Body of pancreas (tissue), 4 donors: ENCODE measurements at places on chromosomes 4 and X.

GRCh38 chrX:36501169-36501702 is 506.9 kb upstream of the FAM47C start:
- H3K27ac ChIP-seq, result no peak overlapping the region
- H3K27me3 ChIP-seq, result no peaks in the 10 kb centered on the region
- H3K4me3 ChIP-seq, result no peak overlapping the region
- no peak for DNase-seq

DNA sequence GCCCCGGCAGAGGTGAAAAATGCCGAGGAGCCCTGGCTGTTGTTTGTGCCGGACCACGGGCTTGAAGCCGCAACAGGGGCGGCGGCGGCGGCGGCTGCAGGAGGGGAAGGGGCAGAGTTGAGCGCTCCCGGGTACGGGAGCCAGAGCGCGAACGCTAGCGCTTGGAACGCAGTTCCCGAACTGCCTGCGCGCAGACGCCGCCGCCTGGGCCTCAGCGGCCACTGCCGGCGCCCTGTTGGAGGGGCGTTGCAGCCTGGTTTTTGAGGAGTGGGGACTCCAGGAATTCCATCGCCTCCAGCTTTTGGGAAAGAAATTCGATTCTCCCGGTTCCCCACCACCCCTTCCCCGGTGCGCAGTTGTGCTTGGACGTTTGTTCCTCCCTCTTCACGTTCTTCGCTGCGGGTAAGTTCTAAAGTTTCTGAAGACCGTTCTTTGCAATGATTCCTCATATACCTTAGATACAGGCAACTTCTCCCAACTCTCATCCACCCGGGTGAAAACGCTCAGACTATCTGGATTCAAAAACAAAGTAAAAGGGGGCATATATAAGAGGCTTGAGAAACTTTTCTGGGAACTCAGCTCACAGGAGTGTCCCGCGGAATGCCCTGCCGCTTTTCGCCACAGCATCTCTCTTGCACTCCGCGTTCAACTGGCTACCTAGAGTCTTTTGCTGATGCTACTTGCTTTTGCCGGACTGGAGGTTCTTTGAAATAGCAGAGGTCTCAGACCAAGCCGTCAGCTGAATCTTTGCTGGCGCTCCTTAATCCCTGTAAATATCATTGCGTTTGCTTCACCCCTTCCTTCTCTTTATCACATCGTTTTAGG is 1.0 kb downstream of the FAT4 start:
- DNase-seq, result peak; percentile 37
- H3K4me1 ChIP-seq, result peaks cover 28% of the 10 kb centered on the region
- H3K27me3 ChIP-seq, result no peaks in the 10 kb centered on the region
- peak overlapping the region; percentile 88 for H3K4me3 ChIP-seq
- H3K27ac ChIP-seq, result peak overlapping the region; percentile 80

DNA sequence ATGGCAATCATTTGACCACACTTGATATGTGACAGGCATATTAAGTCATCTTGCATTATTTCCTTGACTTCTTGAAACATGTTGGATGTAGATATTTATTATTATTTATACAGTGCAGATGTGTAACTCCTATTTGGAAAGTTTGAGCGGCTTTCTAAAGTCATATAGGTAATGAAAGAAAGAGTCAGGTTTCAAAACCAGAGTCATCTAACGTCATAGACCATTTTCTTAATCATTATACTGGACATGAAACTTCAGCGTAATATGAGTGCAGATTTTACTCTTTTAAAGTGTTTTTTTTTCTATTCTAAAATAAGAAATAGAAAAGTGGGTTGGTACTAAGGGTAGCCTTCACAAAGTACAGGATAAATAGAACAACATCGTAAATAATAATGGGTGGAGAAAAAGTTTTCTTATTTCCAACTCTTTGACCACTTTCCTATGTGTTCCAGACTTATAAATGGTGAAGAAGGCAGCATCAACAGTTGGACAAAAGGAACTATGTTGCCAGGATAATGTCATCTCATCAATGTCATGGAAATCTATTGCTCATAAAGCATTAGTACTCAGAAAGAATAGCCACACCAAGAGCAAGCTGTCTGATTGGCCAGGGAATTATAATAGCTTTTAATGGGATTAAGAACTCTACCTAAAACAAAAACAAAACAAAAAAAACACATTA is 108.0 kb upstream of the PCDH18 start:
- H3K4me1 ChIP-seq, result no peaks in the 10 kb centered on the region
- H3K27ac ChIP-seq, result no peak overlapping the region
- no peaks in the 10 kb centered on the region for H3K27me3 ChIP-seq
- no peaks in the 10 kb centered on the region for H3K36me3 ChIP-seq
- H3K4me3 ChIP-seq, result no peak overlapping the region

GRCh38 chr4:68597482-68597881 is 21.4 kb upstream of the UGT2B17 start:
- peaks cover 11% of the 10 kb centered on the region for H3K4me1 ChIP-seq
- H3K36me3 ChIP-seq, result no peaks in the 10 kb centered on the region
- H3K27ac ChIP-seq, result no peak overlapping the region
- H3K27me3 ChIP-seq, result no peaks in the 10 kb centered on the region
- H3K4me3 ChIP-seq, result no peak overlapping the region
- DNase-seq, result no peak

- H3K4me1 ChIP-seq, result peaks cover 46% of the 10 kb centered on the region
- peak overlapping the region; percentile 80 for H3K27ac ChIP-seq
- DNase-seq, result peak; percentile 97
- H3K4me3 ChIP-seq, result no peak overlapping the region
- no peaks in the 10 kb centered on the region for H3K36me3 ChIP-seq
Measured at GRCh38 chr4:105683038-105683437, 25.5 kb downstream of the INTS12 start.

- no peak overlapping the region for H3K27ac ChIP-seq
- no peaks in the 10 kb centered on the region for H3K4me1 ChIP-seq
- DNase-seq, result no peak
- no peaks in the 10 kb centered on the region for H3K36me3 ChIP-seq
- no peak overlapping the region for H3K4me3 ChIP-seq
Measured at GRCh38 chrX:106588801-106589200, 23.0 kb upstream of the RADX start.

GRCh38 chr4:173230062-173230461 is 61.5 kb downstream of the GALNT7 start:
- no peaks in the 10 kb centered on the region for H3K4me1 ChIP-seq
- no peaks in the 10 kb centered on the region for H3K36me3 ChIP-seq
- H3K4me3 ChIP-seq, result no peak overlapping the region

DNA sequence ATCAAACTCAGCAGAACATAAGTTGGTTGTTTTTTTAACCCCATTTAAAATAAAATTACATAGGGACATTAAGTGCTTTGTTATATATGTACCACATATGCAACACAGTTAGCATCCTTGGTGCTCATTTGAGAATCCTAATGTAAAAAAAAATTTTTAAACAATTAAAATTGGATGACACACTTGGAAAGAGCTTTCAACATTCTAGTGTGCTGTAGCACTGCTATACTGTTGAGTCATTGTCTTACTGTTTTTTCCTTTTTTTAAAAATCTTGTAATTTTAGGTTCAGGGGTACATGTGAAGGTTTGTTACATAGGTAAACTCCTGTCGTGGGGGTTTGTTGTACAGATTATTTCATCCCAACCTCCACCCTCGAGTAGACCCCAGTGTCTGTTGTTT is 12.8 kb downstream of the THAP9 start:
- H3K27me3 ChIP-seq, result no peaks in the 10 kb centered on the region
- H3K4me1 ChIP-seq, result no peaks in the 10 kb centered on the region
- no peaks in the 10 kb centered on the region for H3K36me3 ChIP-seq

DNA sequence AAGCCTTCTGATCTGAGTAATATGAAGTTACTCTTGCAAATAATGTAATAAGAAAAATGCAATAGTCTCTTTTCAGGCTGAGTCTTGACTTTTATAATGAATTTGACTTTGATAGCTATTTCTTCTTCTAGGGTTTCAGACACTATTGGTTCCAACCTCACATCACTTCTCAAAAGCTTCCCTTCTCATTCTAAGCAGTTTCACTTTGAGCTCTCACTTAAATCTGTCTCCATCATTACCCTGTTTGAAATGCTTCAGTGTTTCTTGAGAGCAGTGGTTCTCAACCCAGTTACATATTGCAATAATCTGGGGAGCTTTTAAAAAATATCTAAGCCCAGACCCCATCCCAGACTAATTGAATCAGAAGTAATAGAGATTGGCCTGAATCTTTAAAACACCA is 40.5 kb upstream of the BMP2K start:
- H3K4me3 ChIP-seq, result no peak overlapping the region
- no peaks in the 10 kb centered on the region for H3K36me3 ChIP-seq
- DNase-seq, result no peak
- no peaks in the 10 kb centered on the region for H3K27me3 ChIP-seq
- no peaks in the 10 kb centered on the region for H3K4me1 ChIP-seq
